ENCODE measurements at places on chromosomes 2 and 18.

DNA sequence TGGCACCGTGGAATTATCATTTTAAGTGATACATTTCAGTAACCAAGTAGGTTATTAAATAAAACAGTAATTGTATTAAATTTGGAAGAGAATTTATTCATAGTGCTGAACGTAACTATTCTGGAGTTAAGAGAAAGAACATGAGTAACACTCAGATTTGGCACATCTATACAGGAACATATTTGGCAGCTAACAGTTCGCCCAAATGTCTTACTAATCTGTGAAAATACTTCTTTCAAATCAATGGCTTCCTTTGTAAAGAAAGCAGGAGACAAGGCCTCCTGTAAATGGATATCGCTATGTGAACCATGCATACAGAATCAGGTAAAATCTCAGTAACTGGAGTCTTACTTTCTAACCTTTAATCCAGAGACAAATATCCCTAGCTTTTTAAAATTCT is 64.4 kb downstream of the ZNF516 start:
- no peak for DNase-seq

DNA sequence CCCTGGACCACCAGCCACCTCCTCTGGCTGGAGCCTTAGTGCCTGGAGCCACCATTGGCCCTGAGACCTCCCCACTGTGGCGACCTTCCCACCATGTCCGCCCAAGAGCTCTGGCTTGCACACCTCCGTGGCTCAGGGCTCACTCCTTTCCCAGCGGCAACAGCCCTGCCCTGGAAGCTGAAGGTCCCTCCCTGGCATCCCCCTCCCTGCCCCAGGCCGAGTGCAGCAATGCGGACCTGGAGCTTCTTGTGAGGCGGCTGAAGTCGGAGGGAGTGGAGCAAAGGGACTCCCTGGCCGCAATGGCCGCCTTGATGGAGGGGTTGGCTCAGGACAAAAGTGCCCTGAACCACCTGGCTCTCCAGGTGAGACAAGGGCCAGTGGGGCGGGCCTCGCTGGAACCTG is 28.6 kb downstream of the CROCC2 start:
- no peak for DNase-seq

DNA sequence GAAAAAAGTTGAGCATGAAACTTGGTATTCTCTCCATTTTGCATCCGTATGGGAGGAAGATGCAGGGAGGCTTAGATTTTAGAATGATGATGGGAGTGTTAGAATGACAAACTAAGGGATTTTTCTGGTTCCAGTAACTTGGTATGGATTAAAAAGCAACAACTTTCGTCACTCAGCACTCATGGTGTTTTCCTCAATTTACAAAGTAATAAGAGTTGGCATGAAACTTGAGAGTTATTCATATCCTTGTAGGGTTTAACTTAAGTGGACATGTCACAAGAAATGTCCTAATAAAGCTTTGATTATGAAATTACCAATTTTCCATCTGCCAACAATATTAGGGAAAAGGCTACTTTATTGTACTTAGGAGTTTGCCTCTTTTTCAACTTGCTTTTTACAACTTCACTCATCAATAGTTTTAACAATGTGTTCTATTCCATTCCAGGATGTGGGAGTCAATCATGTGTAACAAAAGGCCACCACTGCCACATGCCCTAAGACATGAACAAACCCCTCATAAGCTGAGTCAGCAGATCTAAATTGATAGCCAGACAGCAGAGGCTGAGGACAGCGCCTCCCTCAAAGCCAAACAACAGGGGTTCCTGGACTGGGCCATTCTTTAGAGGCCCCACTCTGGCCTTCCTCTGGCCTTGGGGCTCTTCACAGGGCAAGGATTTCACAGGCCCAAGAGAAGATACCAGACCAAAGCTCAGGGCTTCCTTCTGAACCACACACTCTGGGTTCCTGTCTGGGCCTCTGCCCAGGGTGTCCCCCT is 265.8 kb downstream of the TNS1 start:
- no peak for DNase-seq

GRCh38 chr2:64649013-64649484 is 4.7 kb downstream of the SERTAD2 start:
- DNase-seq: no peak

DNA sequence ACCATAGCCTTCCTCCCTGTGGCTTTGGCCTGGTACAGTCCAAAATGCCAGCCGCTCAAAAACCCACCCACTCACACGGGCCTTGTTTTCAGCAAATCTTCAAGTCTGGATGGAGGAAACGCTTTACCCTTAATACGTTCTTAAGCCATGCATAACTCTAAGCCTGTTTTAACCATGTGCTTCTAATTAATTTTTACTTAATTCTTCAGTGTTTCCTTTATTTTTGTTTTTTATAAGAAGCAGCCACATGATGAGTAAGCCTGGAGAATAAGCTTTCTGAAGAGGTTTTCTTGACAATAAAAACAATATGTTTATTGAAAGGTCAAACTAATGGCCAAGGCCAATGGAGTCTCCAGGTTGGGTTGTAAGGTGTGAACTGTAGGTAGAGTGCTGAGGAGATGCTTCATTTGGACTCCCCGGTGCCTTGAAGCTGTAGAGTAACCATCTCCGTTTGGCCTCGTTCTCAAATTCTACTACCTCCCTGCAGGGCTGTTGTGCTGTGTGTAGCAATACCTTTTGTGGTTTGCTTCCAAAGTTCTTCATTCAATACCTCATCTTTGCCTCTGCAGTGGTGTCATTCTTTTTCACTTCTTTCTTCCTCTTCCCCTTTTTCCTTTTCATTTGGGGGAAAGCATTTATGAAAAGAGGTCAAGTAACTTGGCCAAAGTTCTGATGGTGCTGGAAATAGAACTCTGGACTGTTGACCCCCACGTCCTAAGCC is 113.7 kb downstream of the PRKCE start:
- no peak for DNase-seq

GRCh38 chr18:36247036-36247435 is 50.5 kb upstream of the FHOD3 start:
- DNase-seq: no peak

- no peak for DNase-seq
Measured at GRCh38 chr2:172095146-172095904, 7.4 kb downstream of the DLX2 start.

GRCh38 chr2:219628986-219629901 is 1.8 kb downstream of the SLC4A3 start:
- DNase-seq: no peak

GRCh38 chr2:176066645-176067588 is 16.8 kb downstream of the EVX2 start:
- DNase-seq: no peak

DNA sequence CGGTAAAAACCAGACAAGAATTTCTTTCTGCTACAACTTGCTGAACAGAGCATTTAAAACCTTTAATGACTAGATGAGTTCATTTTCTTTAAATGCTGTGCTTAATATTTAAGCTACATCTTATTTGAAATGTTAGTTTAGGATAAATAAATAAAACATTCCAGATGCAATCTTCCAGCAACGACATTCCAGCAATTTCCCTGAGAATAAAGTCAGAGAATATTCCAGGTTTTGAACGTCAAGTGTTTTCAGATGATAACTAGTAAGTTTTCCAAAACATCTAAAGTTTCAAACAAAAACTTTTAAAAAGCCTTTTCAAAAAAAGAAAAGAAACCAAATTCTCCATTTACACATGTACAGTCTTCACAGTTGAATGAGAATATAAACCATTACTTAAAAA is 104.8 kb downstream of the PPP1R1C start:
- DNase-seq: no peak

DNA sequence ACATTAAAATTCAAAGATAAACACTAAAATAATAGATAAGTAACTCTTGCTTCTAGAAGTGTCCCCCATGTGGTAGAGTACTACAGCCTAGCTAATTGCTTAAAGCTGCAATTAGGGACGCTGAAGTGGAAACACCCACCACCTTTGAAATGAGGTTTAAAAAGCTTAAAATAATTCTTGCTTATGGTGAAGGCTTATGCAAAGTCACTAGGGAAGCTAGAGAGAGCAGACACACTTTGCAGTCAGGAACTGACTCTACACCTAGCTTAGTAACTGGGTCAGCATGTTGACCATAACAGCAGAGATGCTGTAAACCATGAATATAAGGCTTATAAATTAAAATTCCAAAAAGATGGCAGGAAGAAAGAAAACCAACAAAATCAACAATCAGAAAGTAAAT is 65.4 kb upstream of the DSG1 start:
- DNase-seq: no peak

DNA sequence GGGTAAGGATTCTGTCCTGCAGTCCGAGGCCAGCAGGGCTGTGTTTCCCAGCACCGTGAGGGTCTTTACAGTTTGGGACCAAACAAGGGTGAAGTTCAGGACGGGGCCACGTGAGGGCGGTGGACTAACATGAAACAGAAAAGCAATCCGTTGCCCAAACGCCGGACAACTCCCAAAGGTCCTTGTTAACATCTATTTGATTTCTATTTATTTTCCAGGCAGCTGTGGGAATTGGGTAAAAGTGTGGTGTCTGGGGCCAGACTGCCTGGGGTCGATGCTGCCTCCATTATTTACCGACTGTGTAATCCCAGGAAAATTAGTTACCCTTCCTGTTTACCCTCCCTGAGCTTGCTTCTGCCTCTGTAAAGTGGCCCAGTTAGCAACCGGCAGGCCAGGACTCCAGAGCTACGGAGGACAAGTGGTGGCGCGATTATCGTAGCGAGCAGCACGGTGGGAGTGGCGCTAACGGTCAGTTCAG is 66.3 kb upstream of the TCF7L1 start:
- no peak for DNase-seq

DNA sequence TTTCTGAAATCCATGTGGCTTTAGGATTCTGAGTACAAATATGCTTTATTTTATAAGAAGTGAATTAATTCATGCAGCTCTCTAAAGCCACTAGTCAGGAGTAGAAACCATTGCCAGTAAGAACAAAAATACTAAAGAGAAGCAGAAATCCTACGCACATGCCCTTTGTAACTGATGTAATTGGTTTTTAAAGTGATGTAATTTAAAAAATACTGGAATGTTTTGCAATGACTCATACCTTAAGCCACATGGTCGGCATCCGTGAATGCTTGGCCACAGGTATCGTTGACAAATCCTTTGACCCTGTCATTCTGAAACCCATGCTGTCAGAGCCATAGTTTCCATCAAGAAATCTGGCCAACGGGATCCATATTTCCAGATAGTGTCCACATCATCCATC is 213.3 kb downstream of the ACKR3 start:
- DNase-seq: no peak

GRCh38 chr2:28523902-28524301 is 28.0 kb downstream of the PLB1 start:
- DNase-seq: no peak

DNA sequence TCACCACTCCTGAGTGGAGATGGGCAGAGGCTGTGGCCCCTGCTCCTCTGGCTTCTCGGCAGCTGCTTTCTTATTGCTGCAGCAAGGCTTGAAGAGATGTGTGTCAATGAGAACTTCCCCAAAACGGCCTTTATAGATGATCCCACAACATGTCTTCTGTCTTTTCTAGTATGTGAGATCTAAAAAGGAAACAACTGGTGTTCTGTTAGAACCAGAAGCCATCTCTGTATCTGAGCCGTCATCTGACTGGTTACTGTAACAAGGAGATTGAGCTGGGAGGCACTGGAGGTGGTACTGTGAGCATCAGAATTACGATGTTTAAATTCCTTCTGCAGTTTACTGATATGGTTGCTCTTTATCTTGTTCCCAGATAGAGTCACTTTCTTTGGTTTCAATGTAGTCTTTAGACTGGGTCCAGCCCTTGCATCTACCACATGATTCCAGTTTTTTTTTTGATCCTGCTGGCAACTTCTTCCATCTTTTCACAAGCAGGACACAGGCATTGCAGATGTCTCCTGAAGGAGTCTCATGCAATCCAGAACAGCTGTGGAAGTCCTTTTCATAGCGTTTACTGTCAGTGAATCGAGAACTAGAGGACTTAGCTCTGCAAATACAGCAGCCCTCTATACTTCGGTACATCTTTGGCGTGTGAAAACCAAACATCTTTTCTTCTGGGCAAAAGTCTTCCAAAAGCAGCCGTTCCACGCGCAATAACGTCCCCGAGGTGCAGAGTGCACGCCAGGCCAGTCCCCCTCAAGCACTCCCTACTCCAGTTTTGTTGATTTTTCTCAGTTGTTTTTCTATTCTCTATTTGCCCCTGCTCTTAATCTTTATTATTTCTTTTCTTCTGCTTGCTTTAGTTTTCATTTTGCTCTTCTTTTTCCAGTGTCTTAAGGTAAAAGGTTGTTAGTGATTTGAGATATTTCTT is 29.7 kb downstream of the TAF4B start:
- no peak for DNase-seq

DNA sequence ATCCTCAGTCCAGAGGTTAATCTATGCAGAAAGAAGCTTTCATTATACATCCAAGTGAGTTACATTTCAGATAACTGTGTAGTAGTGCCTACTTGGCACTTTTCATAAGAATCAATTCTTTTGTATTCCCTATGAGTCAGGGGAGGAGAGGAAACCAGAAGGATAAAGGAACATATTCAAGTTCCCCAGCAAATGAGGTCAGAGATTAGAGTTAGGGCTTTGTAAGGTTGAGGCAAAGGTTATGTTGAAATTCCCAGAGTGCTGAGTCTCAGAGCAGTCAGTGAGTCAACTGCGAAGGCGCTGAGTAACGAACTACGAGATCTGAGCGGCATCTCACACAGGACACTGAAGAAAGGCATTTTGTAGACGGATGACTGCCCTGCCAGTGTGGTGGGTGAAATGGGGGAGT is 25.1 kb upstream of the ME2 start:
- no peak for DNase-seq

GRCh38 chr2:210195101-210195852 is 24.1 kb upstream of the KANSL1L start:
- DNase-seq: no peak

- DNase-seq: no peak
Measured at GRCh38 chr18:37299471-37300304, 265.9 kb downstream of the CELF4 start.

DNA sequence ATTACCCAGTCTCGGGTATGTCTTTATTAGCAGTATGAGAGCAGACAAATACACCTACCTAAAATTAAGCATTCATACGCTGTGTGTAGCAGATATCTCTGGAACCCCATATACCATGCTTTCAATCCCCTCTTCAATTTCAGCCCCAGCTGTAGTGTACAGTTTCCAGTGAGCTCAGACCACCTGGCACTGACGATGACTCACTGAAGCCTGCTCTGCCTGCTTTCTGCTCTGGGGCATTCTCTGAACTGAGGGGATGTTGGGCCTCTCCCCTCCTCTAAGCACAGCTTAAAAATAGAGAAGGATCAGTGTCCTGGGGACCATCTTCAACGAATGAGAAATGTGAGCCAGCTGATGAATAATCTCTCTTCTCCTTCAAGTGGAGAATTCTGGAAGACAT is 8.7 kb upstream of the CCL20 start:
- DNase-seq: no peak

- DNase-seq: no peak
Measured at GRCh38 chr18:21450503-21450902, 150.0 kb downstream of the ESCO1 start.

- no peak for DNase-seq
Measured at GRCh38 chr2:179049546-179050311, at the start of gene CCDC141. CCDC141 (minus strand) TSS chr2:179050137; CDS start chr2:179049941, 196 bp downstream.

DNA sequence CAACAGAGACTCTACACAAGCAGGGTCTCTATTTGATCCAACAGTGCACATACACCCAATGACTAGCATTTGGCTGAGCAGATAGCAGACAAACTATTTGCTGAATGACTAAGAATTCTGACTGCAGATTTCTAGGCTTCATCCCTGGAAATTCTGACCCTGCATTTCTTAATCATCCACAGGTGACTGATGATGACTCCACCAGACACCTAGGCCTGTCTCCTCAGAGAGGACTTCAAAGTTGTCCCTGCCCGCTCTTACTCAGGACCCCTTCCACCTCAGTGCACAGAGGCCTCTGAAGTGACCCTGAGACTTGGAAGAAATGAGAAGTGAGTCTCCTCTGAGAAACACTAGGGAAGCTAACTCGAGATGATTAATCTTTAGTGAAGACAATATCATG is 51.3 kb downstream of the SEPTIN10 start:
- DNase-seq: no peak
